ENCODE measurements at places on chromosomes 3 and 15.

GRCh38 chr15:35751413-35752133 is 205.6 kb upstream of the DPH6 start:
- peak; percentile 17 for DNase-seq

GRCh38 chr15:31867536-31868442 is 162.5 kb upstream of the CHRNA7 start:
- peak; percentile 39 for DNase-seq

DNA sequence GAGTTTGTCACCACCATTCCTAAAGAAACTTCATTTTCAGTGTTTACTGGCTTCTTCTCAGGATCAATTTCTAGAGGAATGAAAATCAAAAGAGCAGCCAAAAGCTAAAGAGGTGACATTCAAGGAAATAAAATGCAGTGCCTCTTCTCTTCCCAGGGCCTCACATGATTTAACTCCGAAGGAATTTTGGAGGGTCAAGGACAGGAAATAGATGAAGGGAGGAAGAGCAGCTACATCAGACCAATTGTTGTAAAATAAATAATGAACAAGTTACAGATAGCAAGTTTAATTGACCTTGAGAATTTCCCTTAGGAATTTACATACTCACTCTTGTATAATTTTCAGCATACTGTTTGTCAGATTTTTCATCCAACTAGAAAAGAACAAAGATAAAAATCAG is 78.1 kb downstream of the LRRFIP2 start:
- DNase-seq: no peak

DNA sequence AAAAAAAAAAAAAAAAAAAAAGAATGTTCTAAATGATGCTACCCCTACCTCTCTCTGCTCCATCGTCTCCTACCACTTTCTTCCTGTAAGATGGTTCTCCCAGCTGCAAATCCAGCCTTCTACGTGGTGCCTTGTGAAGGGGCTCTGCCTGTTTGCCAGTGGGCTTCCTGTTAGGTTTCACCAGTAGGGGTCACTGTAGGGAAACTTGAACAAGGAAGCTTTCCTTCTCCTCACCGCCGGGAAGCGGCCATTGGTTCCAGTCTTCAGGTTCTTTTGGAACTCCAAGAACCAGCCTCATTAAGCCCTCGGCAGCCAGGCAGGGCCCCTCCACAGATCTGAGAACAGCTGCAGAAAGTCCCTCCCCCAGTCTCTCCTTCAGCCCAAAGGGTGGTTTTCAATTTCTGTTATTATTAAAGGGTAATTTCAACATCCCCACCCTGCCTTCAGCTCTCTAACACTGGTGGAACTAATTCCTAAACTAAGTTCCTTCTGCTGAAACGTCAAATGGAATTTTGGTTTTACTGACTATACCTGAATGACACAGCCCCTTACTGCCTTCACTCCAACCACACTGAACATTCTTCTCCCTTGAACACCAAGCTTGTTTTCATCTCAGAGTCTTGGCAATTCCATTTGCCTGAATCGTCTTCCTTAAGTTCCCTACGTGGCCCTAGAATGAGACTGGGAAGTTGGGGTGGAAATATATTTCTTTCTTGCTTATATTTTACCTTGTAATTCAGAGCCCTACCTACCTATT is 13.5 kb downstream of the MCCC1 start:
- no peak for DNase-seq

- no peak for DNase-seq
Measured at GRCh38 chr15:66494262-66494661, 3.3 kb downstream of the SNAPC5 start.

DNA sequence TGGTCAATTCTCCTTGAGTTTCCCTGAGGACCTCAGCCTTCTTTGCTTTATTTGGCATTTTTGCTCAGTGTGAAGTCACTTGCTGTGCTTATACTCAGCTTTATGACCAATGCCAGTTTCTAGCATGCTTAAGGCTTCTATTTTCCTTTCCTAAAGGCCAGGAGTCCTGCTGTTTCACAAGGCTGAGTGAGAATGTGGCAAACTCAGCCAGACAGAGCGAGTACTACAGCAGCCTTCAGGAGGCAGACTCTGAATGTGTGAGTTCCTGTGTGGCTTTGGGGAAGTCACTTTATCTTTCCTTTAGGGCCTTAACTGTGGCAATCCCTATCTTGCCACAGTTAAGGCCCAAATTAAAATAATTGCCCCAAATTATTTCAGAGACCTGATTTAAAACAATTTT is 213.2 kb upstream of the MRPL3 start:
- DNase-seq: no peak

- DNase-seq: no peak
Measured at GRCh38 chr15:81813215-81813614, 232.6 kb downstream of the MEX3B start.

- no peak for DNase-seq
Measured at GRCh38 chr15:43845421-43845820, 18.6 kb downstream of the WDR76 start.

GRCh38 chr3:18672561-18672960 is 247.4 kb upstream of the SATB1 start:
- no peak for DNase-seq

DNA sequence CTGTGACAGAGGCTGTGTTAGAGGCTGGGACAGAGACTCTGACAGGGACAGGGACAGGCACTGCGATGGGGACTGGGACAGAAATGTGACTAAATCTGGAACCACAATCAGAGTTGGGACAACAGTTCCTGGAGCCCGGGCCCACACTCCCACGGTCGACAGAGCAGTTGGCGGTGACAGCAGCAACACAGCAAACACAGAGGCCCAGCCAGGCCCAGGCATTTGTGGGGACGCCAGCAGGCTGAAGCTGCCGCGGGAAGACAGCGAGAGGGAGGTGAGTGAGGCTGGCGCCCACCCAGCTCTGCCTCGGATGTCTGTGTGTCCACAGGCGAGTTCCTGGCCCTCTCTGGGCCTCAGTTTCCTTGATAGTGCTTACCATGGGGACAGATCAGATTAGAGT is 9.3 kb upstream of the HCN4 start:
- no peak for DNase-seq

DNA sequence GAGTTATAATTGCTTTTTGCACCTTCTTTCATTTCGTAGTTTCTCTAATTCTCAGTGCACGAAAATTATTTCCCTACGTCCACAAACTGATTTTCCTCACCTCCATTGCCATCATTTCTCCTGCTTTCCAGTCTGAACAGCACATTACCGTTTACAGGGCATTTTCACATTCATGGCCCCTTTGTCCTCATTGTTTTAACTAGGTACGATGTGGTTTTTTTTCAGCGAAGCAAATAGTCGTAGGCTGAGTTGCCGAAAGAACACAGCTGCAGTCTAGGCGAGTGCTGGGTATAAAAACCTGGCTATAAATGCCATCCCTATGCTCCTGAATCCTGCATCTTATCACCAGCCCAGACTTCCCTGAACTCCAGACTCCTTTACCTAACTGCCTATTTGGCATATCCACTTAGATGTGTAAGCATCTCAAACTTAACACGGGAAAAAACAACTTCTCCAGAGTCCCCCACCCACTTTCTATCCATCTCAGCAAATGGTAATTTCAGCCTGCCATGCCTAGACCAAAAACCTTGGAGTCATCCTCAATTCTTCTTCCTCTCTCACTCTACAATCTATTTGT is 691 bp upstream of the FSIP1 start:
- no peak for DNase-seq

GRCh38 chr3:12796171-12797123 is at the start of gene CAND2:
CAND2 (plus strand) TSS chr3:12796680; CDS start chr3:12796721, 41 bp downstream.
- DNase-seq: no peak

DNA sequence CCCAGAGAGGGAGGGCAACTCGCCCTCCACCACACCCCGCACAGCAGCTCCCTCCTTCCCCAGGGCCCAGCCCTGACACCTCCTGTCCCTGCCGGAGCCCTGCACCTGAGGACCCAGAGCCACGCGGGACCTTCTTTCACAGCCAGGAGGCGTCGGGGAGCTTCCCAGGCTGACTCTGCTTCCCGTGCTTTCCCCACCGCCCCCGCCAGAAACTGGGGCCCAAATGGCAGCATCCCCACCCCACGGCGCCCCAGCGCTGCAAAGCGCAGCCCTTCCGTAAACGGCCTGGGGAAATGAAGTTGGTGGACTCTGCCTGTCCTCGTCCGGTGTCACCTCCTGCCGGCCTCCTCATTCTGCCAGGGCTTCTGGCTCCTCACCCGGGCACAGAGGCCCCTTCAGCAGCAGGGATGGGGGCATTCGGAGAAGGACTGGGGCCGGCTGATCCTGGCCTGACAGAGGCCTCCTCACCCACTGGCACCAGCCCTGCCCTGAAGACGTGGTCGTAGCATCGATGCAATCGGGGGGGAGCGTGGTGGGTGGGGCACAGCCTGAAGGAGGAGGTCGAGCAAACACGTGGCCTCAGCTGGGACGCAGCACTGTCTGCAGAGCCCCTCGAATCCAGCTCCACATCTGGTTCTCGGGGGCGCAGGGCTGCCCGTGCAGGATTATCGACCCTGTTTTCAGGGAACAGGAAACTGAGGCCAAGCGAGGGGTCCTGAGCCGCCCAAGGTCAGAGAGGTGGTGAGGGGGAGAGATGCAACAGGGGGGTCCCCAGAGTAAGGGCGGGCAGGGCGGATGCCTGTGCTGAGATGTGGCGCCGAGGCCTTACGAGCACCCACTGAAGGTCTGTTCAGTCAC is 235.4 kb downstream of the XXYLT1 start:
- no peak for DNase-seq

DNA sequence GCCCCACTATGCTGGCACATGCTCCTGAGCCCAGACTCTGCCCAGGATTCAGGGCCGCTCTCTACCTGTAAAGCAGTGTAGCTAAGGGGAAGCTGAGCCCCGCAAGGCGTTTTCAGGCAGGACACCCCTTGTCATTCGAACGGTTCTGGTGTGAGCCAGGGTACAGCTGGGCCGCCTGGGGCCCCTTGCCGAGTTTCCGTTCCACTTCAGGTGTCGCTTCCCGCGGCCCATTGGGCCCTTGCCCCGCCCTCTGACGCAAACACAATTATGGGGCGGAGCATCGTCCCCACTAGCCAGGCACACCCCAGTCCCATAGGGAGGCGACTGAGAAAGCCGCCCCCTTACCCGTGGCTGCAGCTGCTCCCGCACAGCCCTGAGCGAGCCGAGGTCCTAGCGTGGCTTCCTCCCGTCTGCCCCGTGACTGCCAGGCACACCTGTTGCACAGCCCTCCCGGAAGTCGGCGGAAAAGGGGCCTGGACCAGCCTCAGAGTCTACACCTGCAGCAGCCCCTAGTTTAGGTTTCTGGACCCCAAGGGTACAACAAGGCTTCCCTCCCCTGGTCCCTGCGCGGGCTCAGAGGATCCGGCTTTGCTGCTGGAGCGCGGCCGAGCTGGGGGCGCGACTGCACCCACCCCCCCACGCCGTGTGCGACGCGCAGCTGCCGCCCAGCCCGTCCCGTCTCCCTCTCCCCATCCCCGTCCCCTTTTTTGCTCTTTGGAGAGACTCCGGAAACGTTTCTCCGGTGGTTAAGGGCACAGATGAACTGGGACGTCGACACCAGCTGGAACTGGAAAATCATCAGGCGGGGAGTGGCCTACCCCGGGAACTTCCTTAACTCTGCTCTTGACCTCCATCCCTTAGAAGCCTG is at the start of gene PLSCR2:
TSS of gene PLSCR2 (minus strand) at position 412 of the 868 bp plus-strand sequence. CDS start 9,657 bp downstream, outside the sequence.
- peak; percentile 40 for DNase-seq

- DNase-seq: no peak
Measured at GRCh38 chr3:11826628-11827265, 19.9 kb downstream of the TAMM41 start.

- no peak for DNase-seq
Measured at GRCh38 chr3:157204431-157204830, 44.5 kb upstream of the CCNL1 start.

- no peak for DNase-seq
Measured at GRCh38 chr3:46282041-46282440, 39.8 kb downstream of the CCR3 start.

GRCh38 chr3:47617086-47618010 is 38.7 kb upstream of the CSPG5 start:
- no peak for DNase-seq

DNA sequence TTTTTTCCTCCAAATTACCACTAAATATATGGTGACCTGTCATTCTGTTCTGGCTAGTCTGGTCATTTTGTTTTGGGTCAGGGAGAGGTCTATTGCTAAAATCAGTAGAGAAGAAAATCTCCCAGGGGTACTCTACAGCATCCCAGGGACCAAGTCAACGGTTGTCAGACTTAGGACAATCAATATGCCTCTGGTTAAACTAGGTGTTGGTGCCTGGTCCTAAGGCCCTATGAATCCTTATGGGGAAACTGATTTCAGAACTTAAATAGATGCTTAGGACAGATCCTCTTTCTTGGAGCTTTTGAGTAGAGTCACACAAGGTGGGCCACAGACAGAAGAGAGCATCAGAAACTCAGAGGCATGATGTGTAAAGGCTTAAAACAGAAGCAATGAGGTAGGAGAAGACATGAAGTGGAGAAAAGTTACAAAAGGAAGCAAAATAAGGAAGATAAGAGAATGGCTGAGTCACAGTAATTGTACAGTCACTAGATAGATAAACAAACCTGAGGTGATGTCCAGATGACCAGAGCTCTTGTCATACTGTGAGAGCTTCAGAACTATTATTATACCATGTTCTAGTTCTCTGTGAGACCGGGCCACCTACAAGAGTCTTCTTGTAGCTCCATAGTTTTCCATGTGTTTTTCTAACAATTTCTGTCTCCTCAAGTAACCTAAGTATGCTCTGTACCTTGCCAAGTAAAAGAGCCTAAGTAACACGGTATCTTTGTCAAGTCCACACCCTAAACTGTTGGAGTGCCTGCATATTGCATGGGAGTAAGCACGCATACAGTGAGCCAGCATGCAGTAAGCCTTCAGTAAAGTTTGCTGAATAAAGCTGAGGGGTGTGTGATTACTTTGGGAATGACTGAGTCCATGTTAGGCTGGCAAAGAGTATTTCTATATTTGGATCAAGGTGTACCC is 44.6 kb upstream of the LEKR1 start:
- DNase-seq: no peak

DNA sequence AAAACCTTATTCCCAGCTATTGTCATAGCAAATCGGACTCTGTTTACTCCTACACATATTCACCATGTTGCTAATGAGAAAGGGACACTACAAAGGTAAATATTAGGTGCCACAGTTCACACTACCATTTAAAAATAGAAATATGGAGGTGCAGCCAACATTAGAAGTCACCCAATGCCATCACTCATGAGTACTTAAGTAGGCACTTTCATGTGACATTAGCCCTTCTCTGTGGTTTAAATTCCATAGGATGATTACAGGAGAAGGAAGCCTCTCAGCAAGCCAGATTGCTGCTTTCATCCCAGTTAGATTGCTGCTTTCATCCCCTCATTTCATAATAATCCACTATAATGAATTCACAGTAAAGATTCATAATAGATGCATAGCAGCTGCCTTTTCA is 376.8 kb upstream of the ALCAM start:
- DNase-seq: no peak

GRCh38 chr3:187132666-187133065 is 6.6 kb downstream of the RPL39L start:
- no peak for DNase-seq

DNA sequence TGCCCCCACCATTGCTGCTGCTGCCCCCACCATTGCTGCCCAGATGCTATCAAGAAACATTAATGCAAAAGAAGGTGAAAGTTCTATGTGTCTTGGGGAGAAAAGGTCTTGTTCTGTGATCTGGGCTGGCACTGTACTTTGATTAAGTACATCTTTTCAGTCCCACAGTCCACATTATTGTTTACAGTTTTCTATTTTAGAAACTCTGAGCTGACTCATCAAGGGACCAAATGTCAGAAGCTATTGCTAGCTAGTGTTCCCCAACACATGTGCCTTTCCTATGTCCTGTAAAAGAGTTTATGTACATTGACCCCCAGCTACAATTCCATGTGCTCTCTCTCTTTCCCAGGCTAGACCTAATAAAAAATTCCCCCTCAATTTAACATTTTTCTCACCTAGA is 264.7 kb upstream of the NECTIN3 start:
- DNase-seq: no peak

Measured in stimulated activated CD4-positive, alpha-beta T cell treated with anti-CD3 and anti-CD28 coated beads, Interleukin-1b, Interleukin-23, amount 100 ng/mL, for 1 hour (primary cell).